ENCODE measurements at places on chromosomes 4 and X.

DNA sequence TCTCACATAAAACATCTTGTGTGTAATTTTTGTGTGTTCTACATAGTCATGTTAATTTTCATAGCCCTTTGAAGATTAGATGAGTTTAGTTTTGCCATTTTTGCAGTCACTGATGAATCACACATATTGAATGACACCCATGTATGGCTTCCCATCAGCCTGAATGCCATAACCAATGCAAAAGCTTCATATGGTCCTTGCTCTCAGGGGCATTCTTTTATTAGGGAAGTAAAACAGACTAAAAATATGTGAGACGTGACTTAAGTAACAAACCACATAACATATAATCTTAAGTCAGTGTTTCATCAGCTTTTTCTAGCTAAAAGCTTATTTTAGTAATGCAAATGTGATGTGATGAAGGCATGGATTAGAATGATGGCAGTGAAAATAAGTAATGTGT is 8.2 kb downstream of the SLC25A4 start:
- no peak for DNase-seq

GRCh38 chr4:147408189-147408588 is 72.7 kb upstream of the EDNRA start:
- DNase-seq = no peak

DNA sequence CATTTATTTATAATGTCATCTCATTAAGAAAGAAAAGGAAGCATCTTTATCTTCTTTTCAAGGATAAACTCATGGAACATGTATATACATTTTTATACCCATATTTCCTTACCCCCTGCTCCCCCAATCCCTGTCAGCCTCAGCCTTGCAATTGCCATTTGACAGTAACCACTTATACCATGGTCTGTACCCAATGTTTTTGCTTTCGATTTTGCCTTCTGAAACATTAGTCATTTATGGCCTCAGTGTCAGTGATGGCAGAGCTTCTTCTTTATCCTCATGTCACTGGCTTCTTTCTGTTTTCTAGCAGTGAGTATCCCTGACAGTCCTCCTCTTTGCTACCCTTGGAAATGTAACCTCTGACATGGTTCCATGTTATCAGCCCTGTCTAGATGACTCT is 228.4 kb downstream of the SPRY1 start:
- no peak for DNase-seq

GRCh38 chr4:676871-677235 is 2.5 kb downstream of the MYL5 start:
- no peak for DNase-seq

- no peak for DNase-seq
These were observed 79.8 kb upstream of the GPM6A start for GRCh38 chr4:175891851-175892250.

- DNase-seq = no peak
These were observed 75.8 kb downstream of the PPP3CA start for GRCh38 chr4:101271516-101271915.

DNA sequence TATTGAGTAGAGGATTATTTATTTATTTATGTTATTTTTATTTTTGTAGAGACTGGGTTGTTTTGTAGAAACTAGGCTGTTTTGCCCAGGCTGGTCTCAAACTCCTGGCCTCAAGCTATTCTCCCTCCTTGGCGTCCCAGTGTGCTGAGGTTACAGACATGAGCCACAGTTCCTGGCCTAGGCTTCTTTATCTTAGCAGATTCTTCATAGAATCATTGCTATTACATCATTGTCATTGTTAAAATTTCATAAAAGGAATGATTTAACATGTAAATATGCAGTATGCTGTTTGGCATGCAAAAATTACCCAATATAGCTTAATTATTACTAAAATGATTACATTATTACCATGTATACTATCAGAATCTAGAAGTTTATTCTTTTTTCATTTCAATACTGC is 24.2 kb downstream of the SULT1E1 start:
- DNase-seq = no peak

- DNase-seq = no peak
These were observed 100.5 kb downstream of the PTCHD1 start for GRCh38 chrX:23435108-23435507.

GRCh38 chrX:150980711-150981110 is 2.4 kb upstream of the HMGB3 start:
- no peak for DNase-seq

DNA sequence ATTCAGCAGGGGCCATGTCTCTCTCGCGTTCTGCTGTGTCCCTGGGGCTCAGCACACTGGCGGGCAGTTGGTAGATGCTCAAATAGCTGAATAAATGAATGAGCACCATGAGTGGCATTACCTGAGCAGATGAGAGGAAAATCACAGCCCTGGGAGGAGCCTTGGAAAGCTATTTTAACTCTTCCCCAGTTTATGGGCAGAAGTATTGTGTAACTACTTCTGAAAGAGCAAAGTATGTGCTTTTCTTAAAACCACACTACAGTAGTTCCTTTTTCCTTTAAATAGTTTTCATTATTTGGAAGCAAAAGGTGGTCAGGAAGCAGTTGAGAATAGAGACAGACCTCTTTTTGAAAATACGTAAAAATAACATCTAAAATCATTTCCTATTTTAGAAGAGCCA is 3.0 kb upstream of the PLAC1 start:
- DNase-seq = no peak

GRCh38 chr4:119785963-119786362 is 157.4 kb upstream of the PDE5A start:
- DNase-seq = no peak

DNA sequence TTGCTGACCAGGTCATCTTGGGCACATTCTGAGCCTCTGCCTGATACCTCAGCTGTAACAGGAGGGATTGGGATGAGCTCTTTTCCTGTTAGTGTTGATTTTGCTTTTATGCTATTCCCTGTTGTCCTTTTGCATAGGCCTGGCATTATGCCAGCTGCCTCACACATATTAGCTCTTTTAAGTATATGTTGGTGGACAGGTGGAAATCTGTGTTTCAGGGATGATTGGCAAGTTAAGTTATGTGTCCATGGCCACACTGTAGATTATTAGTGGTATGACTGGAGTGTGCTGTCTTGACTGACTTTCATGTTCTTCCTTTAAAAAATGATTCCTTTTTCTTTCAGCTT is 28.9 kb downstream of the NSD2 start:
- no peak for DNase-seq

- DNase-seq = no peak
These were observed 1109.3 kb upstream of the LCORL start for GRCh38 chr4:19130866-19131265.

DNA sequence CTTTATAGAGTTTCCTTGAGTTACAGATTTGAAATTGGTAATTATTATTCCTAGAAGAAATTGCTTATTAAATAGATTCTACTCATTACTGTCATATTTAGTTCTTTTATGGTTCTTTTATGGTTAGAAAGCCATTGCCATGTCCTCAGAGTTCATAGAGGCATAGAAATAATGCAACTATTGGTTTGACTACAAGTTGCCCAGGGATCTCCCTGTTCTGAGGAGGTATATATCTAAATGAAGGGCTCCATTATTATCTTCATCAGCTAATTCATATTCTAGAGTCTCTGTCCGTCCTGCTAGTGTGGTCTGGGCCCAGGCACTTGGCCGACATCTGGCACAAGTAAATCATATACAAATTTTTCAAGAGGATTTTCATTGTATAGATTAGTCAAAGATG is 535.7 kb downstream of the PPP4R3C start:
- DNase-seq = no peak

GRCh38 chr4:9870165-9870790 is 88.8 kb downstream of the DRD5 start:
- no peak for DNase-seq

DNA sequence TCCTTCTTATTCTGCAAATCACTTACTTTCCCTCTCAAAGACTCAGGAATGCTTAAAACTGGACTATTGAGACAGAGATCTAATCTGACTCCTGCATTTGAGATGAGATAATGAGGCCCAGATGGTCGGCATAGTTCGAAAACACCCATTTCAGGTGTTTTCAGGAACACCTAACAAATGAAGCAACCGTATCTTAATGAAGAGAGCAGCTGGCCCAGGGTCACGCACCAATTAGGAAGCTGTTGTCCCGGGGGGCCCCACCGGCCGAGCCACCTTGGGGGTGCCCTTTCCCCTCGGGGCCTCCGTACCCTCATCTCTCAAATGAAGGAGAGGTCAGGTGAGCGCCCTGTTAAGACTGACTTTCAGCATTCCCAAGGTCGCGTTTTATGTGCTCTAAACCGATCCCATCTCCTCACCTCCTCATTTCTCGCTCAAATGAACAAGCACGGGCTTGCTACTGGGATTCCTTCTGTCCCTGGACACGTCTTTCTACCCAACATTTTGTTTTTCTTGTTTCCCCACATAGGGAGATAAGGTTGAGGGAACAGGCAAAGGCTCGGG is 824 bp downstream of the LRPAP1 start:
- DNase-seq = no peak

DNA sequence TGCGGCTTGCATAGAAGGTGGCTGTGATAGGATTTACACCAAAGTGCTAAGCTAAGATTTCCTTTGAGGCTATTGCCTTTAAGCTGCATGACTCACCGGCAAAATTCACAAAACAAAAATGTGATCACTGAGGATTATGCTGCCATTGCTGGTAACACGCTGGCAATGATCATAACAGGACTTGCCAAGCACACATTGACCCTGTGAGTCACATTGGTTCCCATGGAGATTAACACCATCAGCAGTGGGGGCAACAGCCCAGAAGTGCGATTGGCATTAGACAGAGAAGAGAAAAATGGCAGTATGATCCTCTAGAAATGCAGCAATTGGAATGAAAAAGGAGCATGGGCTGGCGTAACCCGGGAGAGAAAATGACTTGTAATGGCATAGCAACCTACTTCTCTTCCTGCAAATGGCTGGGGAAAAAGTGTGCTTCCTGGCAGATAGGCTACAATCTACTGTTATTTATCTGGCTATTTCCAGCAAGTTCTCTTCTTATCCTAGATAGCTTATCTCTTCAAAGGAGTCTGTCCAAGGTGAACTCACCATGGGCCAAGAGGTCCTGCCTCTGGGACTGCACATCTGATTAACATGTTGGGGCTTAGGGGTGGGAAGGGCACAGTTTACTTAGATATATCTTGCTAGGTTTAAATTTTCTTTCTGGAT is 314.2 kb upstream of the IGFBP7 start:
- DNase-seq = no peak

DNA sequence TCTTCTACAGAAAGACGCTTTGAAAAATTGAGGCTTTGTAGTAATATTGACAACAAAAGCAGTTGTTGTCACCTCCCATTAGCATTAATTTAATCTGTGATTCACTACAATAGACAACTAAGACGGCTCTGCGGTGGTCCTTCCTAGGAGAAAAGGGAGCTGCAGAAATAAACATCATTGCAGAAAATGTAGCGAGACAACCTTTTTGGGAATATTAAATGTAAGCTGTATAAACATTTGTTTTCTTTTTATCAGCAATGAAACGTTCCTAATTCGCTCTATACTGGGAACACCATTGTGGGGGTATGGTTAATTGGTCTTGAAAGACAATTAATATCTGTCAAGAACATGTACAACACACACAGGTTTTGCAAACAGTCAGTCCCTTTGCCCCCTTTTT is 583.3 kb upstream of the TENM3 start:
- DNase-seq = no peak

- no peak for DNase-seq
These were observed 620.6 kb downstream of the RAPGEF2 start for GRCh38 chr4:159723341-159724048.

DNA sequence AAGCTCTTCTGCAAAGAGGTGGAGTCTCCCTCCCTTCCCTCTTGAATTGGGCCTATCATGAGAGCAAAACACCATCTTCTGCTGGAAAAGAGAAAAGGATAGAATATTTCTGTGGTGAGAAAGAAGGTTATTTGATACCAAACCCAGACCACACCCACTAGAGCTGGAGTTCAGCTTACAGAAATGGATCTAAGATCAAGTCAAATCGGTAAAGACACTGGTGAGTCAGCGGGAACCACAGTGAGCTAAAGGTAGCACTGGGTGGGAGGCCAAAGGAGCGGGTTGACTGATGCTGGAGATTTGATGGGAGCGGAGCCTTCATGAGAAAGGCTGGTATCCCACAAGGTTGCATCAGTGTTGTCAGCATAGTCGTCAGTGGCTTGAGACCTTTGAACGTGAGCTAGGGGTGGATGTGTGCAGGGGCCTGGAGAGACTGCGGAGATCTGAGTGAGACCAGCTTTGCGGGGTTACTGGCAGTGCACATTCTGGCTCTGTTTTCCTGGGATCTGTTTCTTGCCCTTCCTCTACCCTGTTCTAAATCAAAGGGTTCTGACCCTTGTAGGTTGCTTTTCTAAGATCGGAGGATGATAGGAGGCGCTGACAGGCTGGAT is 106.4 kb upstream of the SCOC start:
- DNase-seq = no peak

- DNase-seq = no peak
These were observed 17.5 kb upstream of the TBC1D1 start for GRCh38 chr4:37873386-37873785.

GRCh38 chr4:152501846-152502536 is 33.9 kb downstream of the FBXW7 start:
- no peak for DNase-seq

DNA sequence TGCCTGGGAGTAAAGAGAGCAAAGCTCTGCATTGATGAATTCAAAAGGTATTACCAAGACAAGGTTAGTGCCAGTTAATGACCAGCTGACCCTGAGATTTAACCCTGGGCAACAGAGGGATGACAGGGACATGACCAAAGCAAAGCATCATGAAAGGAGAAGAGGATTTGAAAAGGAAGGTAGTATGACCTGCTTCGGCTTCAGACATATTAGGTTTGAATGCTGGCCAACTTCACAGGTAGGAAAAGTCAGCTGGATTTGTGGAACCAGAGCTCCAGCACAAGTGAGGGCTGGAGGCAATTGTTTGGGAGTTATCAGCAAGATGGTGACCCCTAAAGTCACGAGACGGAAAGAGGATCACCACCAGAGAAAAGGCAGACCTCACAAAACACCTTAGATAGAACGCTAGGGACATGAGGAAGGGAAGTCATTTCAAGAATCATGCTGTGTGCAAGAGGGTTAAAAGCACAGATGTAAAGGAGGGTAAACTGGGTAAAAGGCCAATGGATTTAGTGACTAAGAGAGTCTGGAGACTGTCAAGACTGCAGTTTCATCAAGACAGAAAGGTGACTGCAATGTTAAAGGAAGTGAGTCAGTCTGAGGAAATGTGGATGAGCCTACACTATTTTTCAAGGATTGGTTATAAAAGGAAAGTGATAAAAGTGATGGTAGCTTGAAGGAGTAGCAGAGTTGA is 45.6 kb downstream of the SH3RF1 start:
- DNase-seq = no peak

- no peak for DNase-seq
These were observed 31.0 kb upstream of the SLC25A4 start for GRCh38 chr4:185112104-185112503.

DNA sequence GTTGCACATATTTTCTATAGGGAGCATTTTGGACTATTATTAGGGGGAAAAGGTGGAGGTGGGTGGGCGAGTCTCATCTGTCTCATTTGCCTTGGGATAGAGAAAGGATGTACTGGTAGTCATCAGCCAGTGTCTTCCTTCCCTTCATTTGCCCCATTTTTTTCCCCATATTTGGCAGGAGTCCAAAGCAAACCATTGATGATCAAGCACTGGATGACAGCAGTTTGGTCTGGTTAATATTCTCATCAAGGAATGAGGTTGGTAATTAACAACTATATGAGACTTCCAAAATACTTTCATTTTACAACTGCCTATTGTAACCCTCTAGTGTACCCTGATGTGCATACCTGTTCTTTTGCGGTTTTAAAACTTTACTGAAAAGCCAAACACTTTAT is 22.6 kb upstream of the IGFBP7 start:
- no peak for DNase-seq

GRCh38 chr4:118905566-118905965 is 16.9 kb downstream of the SYNPO2 start:
- DNase-seq = no peak

GRCh38 chr4:29900336-29900735 is 819.8 kb upstream of the PCDH7 start:
- DNase-seq = no peak

Measured in stimulated activated CD8-positive, alpha-beta memory T cell treated with anti-CD3 and anti-CD28 coated beads, Interleukin-4, amount 100 ng/mL, for 1 hour (primary cell).